ENCODE measurements at places on chromosomes 5 and 9. TPM values are rescaled to one million over a fixed set of nuclear protein-coding genes. Genes with fewer than 3 reads are reported as not detected.

Gene PTTG1
- 1,282 TPM for total RNA-seq

Gene TMOD1
- total RNA-seq, result 1.3 TPM

DNA sequence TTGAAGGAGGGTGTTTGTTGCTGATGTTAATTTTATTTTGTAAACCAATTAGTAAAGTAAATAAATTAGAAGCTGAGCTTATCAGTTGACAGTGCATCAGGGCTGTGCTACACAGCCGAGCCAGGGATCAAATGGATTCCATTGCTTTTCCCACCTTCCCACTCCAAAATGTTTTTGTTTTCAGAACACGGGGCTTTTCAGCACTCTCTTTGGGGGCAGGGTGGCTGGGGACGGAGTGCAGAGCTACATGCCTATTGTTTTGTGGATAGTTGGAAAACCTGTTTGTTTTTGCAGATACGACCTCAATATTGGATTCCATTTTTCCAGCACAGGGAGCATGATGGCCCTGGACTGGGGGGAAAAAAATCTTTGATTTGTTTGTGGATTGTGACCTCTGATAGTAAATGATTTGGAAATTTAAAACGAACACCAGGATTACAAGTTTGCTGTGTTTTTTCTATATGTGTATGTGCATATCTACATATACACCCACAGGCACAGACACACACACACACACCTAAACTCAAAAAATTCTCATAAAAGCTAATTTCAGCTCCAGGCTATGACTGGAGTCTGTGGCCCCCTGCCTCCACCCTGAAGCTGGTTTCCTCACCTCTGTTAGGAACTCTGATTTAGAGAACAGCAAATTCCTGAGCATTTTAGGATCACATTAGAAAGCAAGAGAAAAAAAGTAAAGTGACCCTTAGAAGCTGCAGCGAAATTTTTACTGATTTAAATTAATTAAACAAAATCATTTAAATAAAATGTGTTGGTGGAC, 371.7 kb upstream of the IRX2 start:
- no peak for DNase-seq

GRCh38 chr5:126400621-126401251, 22.5 kb upstream of the GRAMD2B start:
- no peak for DNase-seq

DNA sequence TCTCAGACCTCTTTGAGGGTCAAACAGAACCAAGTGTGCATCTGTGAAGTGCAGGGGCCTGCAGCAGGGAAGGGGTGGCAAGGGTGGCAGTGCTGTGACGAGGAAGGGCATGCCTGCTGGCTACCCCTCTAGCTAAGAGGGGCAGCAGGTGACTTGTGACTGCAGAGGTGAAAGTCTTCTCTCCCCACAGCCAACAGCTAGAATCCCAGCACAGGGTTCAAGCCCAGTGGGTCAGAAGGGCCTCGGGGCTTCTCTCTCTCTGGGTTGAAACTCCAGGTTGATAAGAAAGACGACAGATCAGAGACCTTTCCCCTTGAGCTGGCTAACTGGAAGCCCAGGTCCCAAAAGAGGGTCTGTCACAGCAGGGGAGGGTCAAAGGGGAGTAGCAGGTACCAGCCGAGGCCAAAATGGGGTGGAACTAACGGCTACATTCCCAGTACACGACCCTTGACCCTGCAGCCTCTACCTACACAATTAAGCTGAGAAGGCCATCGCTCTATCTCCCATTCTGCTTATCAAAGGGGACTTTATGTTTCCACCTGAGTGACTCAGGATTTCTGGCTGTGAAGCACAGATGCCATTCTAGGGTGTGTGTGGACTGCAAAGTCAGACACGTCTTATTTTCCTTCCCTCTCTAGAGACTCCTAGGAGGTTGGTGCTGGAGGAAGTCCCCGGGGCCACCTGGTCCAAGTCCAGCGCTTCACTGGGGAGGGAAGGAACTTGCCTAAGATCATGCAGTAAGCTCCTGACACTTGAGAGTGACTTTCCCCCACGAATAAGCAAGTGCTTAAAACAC, 14.6 kb downstream of the ANKS6 start:
- no peak for DNase-seq

GRCh38 chr5:122142480-122143164, 13.3 kb downstream of the ZNF474 start:
- DNase-seq, result peak; percentile 80

All from RPMI7951 (cell line).